ENCODE measurements at places on chromosomes 11 and 22.

- no peak for DNase-seq
Observed at GRCh38 chr11:1064167-1064566, 10.5 kb upstream of the MUC2 start.

GRCh38 chr22:20464096-20464614, 26.5 kb upstream of the SCARF2 start:
- DNase-seq = peak; percentile 93

- DNase-seq = no peak
Observed at GRCh38 chr11:10117709-10118351, 176.2 kb downstream of the SBF2 start.

GRCh38 chr11:45285930-45286632, at the start of gene SYT13:
Gene SYT13 (minus strand): TSS chr11:45286341. CDS start chr11:45286207, 134 bp downstream.
- DNase-seq = no peak

DNA sequence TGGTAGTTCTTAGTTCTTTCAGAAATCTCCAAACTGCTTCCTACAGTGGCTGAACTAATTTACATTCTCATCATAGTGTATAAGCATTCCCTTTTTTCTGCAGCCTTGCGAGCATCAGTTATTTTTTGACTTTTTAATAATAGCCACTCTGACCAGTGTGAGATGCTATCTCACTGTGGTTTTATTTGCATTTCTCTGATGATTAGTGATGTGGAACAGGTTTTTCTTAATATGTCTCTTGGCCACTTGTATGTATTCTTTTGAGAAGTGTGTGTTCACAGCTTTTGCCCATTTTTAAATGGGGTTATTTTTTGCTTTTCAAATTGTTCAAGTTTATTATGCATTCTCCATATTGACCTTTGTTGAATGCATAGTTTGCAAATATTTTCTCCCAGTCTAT, 459.3 kb downstream of the NTM start:
- no peak for DNase-seq

- no peak for DNase-seq
Observed at GRCh38 chr11:128872594-128872993, 5.5 kb upstream of the KCNJ1 start.

DNA sequence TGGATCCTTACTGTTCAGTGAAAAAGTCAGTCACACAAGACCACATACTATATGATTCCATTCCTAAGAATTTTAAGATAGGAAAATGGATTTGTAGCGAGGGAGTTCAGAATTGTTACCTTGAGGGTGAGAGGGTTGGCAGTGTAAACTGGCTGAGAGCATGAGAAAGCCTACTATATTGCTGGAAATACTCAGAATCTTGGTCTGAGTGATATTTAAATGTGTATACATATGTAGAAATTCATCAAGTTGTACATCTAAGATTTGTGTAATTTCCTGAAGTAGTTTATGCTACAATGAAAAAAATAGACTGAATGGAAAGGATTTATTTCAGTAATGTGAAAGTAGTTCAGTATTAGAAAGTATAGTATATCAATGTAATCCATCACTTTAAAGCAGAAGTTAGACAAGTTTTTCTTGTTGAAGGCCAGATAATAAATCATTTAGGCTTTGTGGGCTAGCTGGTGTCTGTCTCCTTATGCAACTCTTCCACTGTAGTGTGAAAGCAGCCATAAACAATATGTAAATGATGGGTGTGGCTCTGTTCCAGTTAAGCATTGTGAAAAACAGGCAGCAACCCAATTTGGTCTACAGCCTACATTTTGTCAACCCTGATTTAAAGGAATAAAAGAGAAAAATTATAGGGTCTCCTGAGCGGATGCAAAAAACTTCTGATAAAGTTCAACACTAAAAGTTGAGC, 127.2 kb upstream of the THY1 start:
- DNase-seq = no peak

- DNase-seq = no peak
Observed at GRCh38 chr22:43216738-43217137, 29.8 kb upstream of the TTLL12 start.

GRCh38 chr11:2769409-2770095, 69.8 kb upstream of the KCNQ1OT1 start:
- DNase-seq = no peak

GRCh38 chr11:65301491-65302329, 13.0 kb upstream of the CDC42EP2 start:
- no peak for DNase-seq

- no peak for DNase-seq
Observed at GRCh38 chr11:71188073-71188472, 64.3 kb downstream of the SHANK2 start.

GRCh38 chr11:35013514-35014233, 97.3 kb downstream of the PDHX start:
- no peak for DNase-seq

DNA sequence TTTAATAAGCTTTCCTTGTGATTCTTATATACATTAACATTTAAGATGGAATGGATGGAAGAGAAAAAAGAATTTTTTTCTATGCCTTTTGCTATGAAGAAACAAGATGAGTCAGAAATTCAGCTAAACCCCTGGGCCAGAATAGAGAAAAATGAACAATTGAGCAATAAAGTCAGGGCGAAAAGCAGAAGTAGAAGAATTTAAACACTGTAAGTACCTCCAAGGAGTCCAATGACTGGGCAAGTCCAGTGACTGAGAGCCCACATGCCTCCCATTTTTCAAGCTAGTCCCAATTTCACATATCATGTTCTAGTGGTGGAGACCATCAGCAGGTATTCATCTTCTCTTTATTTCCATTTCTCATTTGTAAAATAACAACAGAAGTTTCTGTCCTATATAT, 18.6 kb upstream of the APLP2 start:
- DNase-seq = no peak

- no peak for DNase-seq
Observed at GRCh38 chr22:31867386-31868153, 76.8 kb upstream of the YWHAH start.

DNA sequence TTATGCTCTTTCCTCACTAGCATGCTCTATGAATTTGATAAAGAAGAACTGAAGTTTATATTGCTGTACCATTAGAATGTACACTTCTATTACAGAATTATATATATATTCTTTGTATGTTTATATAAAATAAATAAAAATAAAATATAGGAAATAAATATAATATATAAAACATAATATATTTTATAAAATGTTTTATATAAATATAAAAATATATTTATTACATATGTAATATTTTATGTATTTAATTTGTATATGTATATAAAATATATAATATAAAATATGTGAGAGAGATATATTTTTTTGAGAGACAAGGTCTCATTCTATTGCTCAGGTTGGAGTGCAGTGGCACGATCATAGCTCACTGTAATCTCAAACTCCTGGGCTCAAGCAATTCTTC, 18.3 kb upstream of the RTCB start:
- no peak for DNase-seq

DNA sequence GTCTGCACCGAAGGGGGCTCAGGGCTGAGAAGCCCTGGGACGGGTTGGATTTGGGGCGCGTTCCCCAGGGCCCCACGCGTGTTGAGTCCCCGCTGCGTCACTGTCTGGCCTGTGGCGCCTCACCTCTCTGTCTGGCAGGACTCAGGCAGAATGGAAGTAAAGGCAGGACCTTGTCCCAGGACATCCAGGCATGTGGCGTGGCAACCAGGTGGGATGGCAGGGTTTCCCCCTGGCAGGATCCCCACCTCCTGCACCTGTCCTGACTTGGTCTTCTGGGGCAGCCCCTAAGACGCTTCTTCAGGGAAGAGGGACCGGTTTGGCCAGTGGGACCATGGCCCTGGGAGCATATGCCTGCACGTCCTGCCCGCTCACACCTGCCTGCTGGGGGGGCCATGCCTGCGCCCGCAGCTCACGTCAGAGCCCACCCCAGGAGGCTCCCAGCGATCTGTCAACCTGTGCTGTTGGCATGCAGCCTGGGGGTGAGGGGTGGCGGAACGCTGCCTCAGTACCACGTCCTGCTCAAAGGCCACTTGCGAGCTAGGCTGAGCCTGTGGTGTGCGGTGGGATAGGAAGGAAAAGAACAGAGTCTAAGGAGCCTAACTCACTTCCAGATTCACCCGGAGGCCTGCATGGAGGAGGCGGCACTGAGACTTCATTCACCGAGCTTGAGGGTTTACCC, 72.7 kb downstream of the KCNQ1 start:
- DNase-seq = no peak

- DNase-seq = no peak
Observed at GRCh38 chr11:127058524-127058923, 58.0 kb upstream of the KIRREL3 start.

DNA sequence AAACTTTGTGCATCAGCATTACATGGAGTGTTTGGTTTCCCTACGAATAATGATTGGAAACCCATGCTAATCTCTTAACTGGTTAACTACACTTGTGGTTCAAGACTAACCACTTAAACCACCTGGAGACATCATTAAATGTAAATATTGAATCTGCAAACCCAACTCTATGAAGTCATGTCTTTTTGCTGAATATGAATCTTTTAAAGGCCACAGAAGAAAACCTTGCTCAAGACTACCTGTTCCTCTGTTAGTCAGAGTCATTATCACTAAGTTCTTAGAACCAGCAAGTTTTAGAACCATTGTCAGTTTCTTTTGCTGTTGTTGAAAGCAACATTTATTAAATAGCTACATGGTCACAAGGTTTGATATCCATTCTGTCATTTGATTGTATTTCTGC, 70.7 kb downstream of the SIK2 start:
- DNase-seq = no peak

DNA sequence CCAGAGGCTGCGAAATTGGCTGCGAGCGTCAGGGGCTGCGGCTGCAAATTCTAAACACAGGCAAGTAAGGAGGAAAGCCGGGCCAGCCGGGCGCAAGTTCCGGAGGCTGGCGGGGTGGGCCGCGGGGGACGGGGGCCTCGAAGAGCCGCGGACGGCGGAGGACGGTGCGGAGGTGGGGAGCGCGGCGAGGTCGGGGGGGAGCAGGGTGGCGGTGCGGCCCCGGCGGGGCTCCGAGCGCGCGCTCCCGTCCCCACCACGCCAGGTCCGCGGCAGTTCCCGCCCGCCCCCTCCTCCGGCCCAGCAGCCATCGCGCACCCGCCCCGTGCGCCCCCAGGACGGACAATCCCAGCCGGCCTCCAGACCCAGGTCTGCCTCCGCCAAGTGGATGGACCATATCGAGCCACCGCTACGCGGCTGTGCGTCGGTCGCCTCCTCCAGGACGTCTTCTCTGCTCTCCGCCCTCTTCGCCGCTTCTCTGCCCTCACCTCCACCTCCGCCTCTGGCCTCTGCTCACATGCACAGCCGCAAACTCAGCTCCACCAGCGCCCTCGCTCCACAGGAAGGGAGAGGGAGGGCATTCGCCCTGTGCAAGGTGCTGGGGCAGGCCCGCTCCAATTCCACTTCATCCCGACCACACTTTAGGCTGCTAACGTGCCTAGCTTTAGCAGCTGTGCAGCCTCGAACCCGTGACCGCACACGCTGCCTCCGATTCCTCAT, 7.2 kb downstream of the ELFN2 start:
- DNase-seq = peak; percentile 17

DNA sequence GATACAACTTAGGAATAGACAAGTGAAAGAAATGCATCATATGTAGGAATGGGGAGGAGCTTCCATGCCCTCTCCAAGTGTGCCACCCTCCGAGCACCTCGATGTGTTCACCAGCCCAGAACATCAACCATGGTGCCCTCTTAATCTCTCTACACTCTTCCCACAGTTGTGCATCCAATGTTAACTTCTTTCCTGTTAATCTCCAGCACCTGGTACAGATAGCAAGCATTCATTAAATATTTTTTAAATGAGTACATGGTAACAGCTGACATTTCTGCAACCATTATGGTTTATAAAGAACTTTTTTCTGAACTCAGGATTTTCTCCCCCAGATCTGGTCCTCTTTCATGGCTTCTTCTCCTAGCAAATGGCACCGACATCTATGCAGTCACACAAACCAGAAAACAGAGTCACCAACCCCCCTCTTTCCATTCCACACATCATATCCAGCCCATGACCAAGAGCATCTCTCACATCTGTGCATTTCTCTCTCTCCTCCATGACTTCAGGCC, 118.1 kb upstream of the CLPB start:
- no peak for DNase-seq

DNA sequence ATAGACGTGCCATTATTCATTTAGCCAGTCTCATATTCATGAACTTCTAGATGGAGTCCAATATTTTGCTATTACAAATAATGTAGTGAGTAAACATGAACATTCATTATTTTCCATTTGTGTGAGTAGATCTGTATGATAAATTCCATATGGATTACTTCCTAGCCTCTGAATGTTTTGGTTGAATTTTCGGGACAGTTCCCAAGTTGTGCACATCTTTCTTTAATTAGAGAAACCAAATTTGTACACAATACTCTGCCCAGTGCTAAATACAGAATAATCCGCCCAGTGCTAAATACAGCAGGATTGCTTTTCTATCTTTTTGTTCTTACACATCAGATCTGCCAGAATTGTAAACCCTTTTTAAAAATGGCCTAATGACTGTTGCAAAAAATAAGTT, 17.1 kb upstream of the APLP2 start:
- DNase-seq = no peak

GRCh38 chr11:122162095-122162494, 46.1 kb upstream of the BLID start:
- DNase-seq = no peak

- no peak for DNase-seq
Observed at GRCh38 chr22:27935897-27936296, 16.8 kb upstream of the PITPNB start.

DNA sequence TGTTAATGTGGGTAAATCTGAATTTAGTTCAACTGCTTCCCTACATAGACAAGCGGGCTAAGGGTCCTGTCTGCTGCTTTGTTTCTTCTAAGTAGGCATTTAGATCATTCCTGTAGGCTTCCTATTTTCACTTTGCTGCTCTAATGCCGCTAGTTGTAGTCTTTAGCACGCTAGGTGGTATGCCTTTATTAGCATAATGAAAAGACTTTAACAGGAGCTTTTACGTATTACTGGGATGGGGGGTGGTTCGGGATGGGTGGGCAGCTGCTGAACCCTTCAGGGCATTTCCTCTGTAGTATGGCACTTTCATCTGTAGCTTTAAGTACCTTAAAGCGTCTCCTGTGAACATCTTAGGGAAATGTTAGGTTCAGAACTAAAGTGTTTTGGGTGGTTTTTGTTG, 85.3 kb downstream of the GGT1 start:
- DNase-seq = no peak

GRCh38 chr11:13103962-13104554, 94.9 kb downstream of the RASSF10 start:
- no peak for DNase-seq

DNA sequence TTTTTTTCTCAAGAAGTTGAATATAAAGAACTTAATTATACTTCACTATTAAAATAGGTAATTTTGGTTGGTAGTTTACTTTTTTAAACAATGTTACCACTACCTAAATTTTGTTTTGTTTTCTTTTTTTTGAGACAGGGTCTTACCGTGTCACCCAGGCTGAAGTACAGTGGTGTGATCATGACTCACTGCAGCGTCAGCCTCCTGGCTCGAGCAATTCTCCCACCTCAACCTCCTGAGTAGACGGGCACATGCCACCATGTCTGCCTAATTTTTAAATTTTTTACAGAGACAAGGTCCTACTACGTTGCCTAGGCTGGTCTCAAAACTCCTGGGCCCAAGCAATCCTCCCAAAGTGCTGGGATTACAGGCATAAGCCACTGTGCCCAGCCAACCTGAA, 17.6 kb downstream of the SPCS2 start:
- DNase-seq = no peak

GRCh38 chr11:130300567-130300966, 14.2 kb downstream of the ZBTB44 start:
- no peak for DNase-seq

All from CD4-positive, alpha-beta T cell (primary cell).